ENCODE measurements at places on chromosomes 3 and 15.

- DNase-seq: peak; percentile 2
These were observed 61.6 kb downstream of the TPRG1 start for GRCh38 chr3:189233225-189233858.

GRCh38 chr3:111277226-111277625, 205.6 kb downstream of the NECTIN3 start:
- DNase-seq: no peak

DNA sequence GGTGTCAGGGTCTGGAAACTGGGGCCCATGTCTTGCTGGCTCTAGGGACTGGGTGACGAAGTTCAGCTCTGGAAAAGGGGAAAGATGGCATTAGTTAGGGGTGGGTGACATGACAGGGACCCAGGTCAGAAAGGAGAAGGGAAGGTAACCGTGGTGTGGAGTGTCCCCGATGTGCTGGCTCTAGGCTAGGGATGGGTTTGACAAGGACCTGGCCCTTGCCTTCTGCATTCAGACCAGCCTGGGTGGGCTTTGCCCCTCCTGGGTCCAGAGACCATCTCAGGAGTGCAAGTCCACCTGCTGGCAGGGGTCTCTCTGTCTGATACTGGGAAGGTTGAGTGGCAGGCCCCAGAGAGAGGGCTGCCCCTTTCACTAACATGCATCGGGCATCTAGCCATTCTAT, 28.7 kb upstream of the ATP2B2 start:
- no peak for DNase-seq

GRCh38 chr3:170278627-170279026, 56.4 kb downstream of the PRKCI start:
- no peak for DNase-seq

GRCh38 chr15:85793641-85794597, 806 bp downstream of the KLHL25 start:
- peak; percentile 63 for DNase-seq

- no peak for DNase-seq
These were observed 70.1 kb upstream of the VEPH1 start for GRCh38 chr3:157573281-157573680.

GRCh38 chr3:151002003-151002981, 29.8 kb upstream of the CLRN1 start:
- no peak for DNase-seq

- DNase-seq: no peak
These were observed 187.8 kb downstream of the UBE3A start for GRCh38 chr15:25250906-25251622.

DNA sequence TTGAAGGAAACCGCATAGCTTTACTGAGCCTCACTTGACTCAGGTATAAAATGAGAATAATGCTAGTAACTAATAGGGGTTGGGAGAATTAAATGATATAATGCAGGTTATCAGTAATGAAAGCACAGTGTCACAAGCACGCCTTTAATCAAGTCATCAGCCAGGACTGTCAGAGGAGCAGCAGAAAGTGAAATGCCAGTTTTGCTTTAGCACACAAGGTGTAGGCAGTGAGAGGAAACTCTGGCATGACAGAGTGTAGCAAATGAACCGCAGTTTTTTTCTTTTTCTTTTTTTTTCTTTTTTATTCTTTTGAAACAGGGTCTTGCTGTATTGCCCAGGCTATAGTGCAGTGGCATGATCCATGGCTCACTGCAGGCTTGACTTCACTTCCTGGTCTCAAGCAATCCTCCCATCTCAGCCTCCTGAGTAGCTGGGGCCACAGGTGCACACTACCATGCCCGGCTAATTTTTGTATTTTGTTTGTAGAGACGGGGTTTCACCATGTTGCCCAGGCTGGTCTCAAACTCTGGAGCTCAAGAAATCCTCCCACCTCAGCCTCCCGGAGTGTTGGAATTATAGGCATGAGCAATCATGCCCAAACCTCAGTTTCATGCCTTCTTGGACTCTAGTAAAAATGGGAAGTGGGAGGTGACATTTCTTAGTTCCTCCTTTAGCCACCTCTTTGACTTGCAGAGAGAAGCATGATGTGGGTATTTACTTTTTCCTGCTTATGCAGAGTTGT, 9.7 kb upstream of the SCAANT1 start:
- DNase-seq: no peak

DNA sequence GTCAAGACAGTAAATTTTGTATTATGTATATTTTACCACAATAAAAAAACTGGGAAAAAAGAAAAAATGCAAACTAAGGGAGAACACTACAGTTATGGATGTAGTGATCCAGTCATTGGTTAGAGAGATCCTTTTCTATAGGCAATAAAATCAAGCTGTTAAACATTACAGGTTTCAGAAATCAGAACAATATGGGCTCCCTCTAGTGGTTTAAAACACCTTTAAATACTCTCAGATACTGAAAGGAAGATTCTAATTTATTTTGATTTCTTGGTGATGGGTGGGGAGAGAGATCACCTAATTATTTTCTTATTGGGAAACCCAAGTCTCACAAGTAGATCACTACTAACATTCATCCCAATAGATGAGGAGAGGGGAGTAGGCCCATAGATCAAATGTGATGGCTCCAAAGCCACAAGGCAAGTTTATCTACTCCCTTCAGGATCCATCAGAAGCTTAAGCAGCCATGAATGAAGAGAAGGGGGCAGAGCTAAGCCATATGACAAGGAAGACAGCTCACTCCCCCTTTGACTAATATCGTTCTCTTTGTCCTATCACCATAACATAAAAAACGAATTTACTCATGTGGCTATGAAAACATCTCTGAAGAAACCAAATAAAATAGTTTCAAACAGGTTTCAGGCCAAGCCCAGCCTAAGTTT, 118.6 kb downstream of the ANO10 start:
- no peak for DNase-seq

DNA sequence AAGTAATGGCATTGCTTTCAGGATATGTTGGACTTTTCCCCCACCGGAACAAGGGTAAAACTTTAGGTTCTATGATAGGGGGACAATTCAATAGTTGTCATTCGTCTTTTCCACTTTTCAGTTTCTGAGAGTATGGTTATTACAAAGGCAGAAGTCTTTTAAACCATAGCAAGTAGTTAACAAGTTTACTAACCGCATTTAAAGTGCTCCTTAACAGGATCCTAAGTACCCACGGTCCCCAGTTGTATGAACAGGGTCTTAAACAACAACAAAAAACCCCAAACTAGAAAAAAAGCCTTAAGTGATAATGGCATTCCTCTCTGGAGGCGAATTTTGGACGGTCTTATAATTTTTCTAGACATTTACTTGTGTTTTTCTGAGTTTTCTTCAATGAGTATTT, 831 bp downstream of the IFT57 start:
- no peak for DNase-seq

GRCh38 chr3:182305881-182306665, 487.2 kb upstream of the ATP11B start:
- no peak for DNase-seq

GRCh38 chr3:155525324-155525833, 219.5 kb downstream of the PLCH1 start:
- DNase-seq: no peak

DNA sequence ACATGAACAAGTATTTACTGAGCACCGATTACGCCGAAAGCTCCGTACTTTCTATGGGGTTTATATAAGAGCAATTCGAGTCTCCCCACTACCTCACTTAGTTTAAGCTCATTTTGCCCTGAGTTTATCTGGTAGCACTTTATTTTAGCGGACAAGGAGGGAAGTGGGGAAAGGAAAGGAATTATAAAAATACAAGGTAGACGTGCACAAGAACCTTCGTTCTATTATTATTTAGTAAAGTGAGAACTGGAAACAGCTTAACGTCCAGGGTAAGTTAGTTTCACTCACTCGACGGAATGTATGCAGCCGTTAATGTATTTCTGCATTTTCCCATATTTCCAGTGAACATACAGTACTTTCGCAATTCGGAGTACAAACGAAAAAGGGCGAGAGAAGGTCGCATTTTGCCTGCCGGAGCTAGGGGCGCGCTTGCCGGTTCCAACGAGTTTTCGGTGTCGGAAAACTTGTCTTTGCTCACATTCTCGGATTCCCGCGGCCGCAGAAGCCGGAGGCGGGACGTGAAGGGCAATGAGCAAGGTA, 1.2 kb upstream of the STT3B start:
- no peak for DNase-seq

DNA sequence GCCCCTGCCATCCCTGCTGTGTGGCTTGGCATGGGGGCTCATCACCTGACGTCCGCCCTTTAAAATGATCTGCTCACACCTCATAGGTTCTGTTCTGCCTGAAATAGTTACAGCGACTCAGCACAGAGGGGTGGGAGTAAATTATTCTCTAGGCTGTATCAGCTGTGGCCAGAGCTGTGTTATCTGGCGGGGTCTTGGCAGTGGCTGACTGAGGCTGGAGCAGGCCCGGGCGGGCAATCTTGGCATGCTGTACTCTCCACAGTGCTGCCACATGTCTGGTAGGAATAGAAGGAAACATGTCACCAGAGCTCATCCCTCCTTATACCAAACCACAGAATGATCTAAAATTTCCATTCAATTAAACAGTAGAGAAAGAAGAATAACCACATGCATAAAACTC, 499.9 kb upstream of the LMCD1 start:
- DNase-seq: no peak

All from CD4-positive, CD25-positive, alpha-beta regulatory T cell (primary cell).